ENCODE measurements at places on chromosomes 7 and 10.

GRCh38 chr7:47231032-47231431 is 350.9 kb downstream of the TNS3 start:
- DNase-seq: no peak

DNA sequence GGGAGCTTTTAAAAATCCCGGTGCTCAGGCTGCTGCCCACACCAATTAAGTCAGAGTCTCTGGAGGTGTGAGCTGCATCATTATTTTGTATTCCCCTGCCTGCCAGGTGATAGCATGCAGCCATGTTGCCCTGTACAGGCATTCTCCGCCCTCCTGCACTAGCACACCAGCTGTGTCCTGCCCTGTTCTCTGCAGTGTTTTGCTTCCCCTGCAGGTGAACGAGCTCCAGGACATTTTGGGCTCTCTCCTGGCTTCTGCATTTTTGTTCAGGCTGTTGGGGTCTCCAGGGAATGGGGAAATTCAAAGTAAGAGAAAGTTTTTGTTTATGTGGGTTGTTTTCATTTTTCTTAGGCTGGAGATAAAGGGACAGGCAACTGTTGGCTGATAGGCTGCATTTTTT is 271.0 kb upstream of the COBL start:
- no peak for DNase-seq

DNA sequence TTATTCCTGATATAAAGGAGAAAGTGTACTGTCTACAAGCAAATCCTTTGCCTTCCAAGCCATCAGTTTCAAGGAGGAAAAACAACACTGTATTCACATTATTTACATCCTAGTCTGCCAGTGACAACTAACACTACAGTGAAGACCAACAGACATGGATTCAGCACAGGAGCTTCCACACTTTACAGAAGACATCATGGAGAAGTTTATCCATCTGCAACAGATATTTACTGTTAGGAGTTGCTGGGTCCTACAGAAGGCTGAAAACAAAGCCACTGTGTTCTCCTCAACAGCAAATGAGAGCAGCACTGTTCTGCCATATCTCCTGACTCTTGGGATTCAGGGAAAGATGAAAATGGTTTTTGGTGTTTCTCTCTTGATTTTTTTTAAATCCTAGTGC is 31.9 kb downstream of the NAPEPLD start:
- DNase-seq: no peak

DNA sequence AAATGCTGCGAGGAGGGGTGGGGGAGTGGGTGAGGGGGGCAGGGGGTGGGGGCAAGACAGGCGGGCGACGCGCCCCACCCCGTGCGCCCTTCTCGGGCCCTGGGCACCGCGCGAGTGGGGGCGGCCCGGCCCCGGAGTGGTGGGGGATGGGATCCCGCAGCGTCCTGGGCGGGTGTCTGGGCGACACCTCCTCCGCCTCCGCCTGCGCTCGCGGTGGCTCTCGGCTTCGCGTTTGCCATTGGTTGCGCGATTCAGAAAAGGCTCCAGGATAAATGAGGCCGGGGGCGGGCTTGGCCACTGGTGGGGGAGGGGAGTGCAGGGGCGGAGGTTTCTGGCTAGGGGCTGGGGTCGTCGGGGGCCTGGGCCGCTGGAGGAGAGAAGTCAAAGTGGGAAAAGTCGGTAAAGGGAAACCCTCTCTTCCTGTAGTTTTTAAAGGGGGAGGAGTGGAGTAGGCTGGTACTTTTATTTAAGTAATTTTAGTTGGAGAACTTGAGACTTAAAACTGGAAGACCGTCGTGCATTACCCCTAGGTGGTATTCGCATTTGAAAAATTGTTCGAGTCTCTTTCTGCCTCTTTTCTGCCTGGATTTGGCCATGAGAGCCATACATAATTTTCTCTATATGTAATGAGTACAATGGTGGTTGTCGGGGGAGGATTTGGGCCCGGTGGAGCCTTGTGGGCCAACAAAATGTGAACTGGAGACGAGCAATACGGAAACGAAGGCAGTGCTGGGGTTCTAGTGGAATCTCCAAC is 992 bp upstream of the IGF2BP3 start:
- DNase-seq: peak; percentile 93

DNA sequence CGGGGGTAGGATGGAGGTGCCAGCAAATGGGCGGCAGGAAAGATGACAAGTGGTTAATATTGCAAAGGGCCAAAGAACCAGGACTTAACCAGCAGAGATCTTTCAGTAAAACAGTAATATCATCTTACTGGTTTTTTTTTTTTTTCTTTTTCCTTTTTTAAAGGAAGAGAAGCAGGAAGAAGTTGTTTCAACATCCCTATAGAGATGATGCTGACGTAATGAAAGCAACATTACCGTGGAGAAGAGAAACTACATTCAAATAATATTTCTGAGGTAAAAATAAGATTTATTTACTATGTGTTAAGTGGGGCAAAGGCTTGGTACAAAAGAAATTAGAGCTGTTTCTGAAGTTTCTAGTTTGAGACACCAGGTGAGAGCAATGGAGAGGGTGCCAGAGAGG is 11.0 kb downstream of the MINDY3 start:
- no peak for DNase-seq

- DNase-seq: no peak
Observed at GRCh38 chr10:33134011-33134751, 176.2 kb upstream of the ITGB1 start.

DNA sequence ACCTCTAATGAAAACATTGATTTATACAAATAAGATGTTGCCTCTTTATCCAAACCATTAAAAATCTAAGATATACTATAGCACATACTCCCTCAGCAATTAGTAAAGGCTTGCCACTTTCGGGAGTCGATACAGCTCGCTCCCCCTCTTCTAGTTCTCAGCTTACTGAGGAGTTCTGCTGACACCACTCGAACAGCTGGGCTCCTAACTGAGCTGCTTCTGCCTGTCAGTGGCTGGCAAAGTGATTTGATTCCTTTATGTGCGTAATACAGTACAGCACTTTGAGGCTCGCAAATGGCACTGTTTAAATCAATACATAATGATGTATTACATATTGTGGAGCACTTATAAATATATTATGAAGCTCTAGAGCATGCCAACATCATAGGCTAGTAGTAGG is 241.8 kb downstream of the CREB5 start:
- DNase-seq: no peak

DNA sequence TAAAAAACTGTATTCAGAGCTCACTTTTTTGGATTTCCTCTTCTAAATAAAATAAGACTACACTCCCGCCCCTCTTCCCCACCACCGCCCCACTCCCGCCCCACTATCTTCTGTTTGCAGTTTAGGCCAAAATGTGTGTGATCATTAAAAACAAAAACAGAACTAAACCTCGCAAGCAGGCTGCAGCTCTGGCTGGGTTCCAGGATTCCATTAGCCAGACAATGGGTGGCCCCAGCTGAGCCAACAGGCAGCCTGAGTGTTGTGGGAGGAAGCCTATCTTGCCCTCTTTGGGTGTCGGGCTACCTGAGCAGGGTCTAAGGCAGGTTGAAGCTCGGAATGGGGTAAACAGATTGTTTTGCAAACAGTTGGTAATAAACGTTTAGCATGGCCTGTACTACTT is 41.7 kb downstream of the ARL4A start:
- peak; percentile 69 for DNase-seq

DNA sequence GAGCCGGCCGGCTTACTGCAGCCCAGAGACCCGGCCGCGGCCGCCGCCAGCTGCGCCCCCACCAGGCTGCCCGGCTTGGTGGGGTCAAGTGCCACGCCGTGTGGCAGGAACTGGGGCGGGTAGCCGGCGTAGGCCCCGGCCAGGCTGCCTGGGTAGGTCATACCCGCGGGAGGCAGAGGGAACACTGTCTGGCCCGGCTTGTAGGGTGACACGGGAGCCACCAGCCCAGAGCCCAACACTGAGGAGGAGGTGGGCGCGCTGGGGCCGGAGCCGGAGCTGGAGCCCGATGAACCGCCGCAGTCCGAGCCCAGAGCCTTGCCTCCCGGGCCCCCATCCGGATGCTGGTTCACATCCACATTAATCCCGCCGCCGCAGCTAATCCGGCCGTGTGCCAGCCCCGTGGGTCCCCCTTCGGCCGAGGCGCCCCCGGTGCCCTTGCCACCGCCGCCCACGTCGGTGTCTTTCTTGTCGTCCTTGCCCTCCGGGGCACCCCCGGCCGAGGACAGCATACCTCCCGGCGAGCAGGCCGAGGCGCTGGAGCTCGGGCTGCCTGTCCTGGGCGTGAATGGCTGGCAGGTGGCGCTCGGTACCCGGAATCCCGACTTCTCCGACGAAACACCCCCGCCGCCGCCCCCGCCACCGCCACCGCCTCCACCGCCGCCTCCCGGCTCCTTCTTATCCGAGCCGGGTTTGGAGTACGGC is 2.0 kb downstream of the ZNF503 start:
- peak; percentile 89 for DNase-seq

- DNase-seq: no peak
Observed at GRCh38 chr10:2476812-2477553, 590.4 kb upstream of the PFKP start.

GRCh38 chr10:12873172-12873571 is 128.3 kb downstream of the CCDC3 start:
- DNase-seq: no peak

GRCh38 chr10:60167050-60167449 is 222.6 kb downstream of the ANK3 start:
- no peak for DNase-seq

DNA sequence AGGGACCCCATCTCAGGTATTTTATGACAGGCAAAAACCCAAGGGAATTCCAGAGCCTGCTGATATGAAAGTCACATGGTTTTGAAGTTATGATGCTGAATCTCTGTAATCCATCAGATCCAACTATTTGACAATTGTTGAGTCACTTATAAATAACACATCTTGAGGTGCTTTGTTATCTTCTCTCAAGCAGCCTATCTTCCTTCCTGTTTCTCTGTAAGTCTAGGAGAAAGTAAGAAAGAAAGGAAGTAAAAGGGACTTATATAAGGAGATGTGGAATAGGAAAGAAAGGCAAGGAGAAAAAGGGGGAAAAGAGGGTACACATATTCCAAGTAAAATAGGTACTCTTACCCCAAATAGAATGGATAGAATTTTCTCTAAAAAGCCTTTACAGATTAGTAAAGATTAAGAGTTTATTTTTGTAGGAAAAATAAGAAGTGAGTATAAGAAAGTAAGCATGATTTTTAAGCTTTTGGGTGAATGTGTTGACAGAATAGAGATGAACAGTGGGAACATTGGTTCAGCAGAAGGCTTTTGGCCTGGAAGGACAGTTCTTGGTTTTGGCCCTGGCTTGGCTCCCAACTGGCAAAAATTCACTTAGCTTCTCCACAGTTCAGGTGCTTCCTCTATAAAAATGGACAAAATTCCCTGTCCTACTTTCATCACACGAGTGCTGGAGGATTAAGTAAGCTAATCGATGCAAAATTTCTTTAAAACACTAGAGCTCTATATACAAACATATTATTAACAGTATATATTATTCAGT is 39.6 kb upstream of the ANK3 start:
- DNase-seq: no peak

DNA sequence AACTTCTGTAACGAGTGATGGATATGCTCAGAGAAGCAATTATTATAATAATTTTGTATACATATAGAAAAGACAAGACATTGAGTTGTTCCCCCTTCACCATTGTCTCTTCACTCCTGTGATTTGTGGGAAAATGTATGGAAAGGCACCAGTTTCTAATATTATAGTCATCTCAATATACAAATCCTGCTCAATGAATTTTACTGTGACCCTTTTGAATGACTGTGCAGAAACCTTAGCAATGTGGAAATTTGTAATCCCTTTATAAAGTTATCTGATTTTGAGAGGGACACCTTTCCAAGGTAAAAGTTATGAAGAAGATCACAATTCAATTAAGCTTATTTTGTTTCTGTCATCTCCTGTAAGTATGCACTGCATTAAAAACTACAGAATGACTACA is 74.3 kb upstream of the DKK1 start:
- DNase-seq: no peak

- DNase-seq: no peak
Observed at GRCh38 chr7:133773601-133774000, 353.5 kb upstream of the LRGUK start.

- no peak for DNase-seq
Observed at GRCh38 chr7:6730343-6730633, 23.5 kb upstream of the ZNF12 start.

DNA sequence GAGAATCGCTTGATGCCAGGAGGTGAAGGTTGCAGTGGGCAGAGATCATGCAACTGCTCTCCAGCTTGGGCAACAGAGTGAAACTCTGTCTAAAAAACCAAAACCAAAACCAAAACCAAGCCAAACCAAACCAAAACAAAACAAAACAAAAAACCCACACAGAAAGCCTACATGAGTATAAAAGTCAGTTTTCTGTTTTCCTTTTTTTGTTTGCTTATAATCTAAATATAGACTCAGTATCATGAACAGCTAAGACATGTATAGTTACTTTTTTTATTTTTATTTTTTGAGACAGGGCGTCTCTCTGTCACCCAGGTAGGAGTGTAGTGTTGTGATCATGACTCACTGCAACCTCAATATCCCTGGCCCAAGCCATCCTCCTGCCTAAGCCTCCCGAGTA is 16.8 kb upstream of the MTPN start:
- no peak for DNase-seq

GRCh38 chr7:33190688-33191304 is 61.4 kb downstream of the BBS9 start:
- no peak for DNase-seq

All from femur (tissue), 1 donor.